ENCODE measurements at places on chromosomes 16 and 17.
A peak's percentile ranks its signal among the peaks of the same experiment; 100 is the strongest.

GRCh38 chr17:41792845-41793783, 6.6 kb upstream of the JUP start:
- no peak for DNase-seq

GRCh38 chr16:85077039-85077438, 35.2 kb downstream of the CIBAR2 start:
- no peak for DNase-seq

- DNase-seq, result no peak
These were observed 173.4 kb downstream of the RAB11FIP4 start for GRCh38 chr17:31564883-31565301.

GRCh38 chr17:63609816-63610573, 9.3 kb downstream of the TACO1 start:
- peak; percentile 73 for DNase-seq

GRCh38 chr16:54706406-54706805, 224.3 kb upstream of the IRX5 start:
- no peak for DNase-seq

GRCh38 chr17:81517339-81518112, 4.9 kb upstream of the ACTG1 start:
- no peak for DNase-seq

GRCh38 chr17:75895370-75896155, 1.2 kb downstream of the TRIM65 start:
- DNase-seq, result no peak

DNA sequence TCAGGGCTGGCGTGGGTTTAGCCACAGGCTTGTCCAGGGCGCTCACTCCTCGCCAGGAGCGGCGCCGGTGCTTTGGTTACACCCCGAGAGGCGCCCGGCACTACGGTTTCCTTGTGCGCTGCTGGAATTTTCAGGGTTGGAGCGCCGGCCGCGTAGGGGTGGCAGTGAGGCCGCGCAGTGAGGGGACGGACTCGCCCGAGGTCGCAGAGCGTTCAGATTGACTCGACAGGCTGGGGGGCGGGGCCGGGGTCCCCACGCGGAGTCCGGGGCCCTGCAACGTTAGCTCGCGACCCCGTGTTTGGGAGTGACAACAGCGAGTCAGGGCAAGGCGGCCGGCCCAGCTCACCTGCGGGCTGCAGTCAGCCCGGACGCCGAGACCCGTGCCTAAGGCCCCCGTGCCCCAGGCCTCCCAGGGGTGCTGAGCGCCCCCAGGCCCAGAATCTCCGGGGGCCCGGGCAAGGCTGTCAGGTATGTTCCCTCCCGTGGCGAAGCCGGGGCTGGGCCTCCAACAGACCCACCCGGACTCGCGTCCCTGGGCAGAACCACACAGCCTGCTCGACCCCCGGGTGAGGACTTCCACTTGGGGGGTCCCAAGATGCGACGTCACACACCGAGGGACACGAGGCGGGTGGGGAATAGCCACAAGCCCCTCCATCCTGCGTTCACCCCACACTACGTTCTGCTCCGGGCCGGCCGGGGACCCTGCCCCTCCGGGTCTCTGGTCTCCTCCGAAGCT, 1.3 kb upstream of the ACTG1 start:
- DNase-seq, result no peak

- no peak for DNase-seq
These were observed 75.2 kb upstream of the DHX40 start for GRCh38 chr17:59490216-59490615.

- no peak for DNase-seq
These were observed 82.6 kb upstream of the GNAO1 start for GRCh38 chr16:56108724-56109123.

DNA sequence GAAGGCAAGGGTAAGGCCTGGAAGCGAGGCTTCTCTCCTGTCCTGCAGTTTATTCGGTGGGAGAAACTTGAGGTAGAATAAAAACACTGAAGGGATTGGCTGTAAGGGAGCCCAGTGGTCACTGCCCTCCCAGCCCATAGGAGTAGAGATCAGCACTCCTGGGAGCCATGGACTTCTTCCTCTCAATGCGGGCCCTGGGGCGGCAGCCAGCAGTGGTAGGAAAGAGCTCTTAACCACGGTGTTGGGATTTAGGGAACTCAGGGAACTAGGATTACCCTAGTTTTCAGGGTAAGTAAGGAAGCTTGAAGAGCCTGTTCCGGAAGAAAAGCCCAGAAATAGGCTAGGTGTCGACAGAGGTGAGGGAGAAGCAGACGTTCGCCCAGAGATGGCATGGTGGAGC, 23.8 kb upstream of the NAGLU start:
- DNase-seq, result no peak

DNA sequence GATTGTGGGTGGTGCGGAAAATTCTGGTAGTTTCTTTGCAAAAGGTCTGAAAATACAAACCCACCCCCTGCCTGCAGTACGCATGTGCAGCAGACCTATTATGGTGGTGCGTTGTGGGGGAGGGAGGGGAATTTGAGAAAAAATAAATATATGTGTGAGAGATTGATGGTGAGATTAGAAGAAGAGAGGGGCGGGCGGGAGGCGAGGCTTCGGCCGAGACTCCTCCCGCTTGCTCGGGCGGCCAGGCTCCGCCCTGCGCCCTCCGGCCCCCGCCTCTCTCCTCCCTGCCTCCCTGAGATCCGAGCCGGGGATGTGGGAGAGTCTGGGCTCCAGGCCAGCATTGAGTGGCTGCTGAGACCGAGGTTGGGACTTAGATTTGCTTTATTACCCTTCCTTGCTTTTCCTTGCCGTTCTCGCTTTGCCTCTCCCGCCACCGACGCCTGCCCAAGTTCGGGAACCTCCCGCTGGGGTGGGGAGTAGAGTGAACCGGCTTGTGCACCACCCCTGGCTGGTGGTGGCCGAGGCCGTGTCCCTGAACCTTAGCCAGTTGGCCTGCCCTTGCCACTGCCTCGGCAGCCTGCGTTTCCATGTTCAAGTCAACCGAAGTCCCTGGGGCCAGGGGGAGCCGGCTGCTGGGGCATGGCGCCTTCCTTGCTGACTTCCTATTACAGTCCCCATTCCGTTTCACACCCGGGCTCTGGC, 956 bp upstream of the CHD3 start:
- DNase-seq, result peak; percentile 93

GRCh38 chr17:36004594-36005108, 3.3 kb upstream of the CCL15 start:
- no peak for DNase-seq

DNA sequence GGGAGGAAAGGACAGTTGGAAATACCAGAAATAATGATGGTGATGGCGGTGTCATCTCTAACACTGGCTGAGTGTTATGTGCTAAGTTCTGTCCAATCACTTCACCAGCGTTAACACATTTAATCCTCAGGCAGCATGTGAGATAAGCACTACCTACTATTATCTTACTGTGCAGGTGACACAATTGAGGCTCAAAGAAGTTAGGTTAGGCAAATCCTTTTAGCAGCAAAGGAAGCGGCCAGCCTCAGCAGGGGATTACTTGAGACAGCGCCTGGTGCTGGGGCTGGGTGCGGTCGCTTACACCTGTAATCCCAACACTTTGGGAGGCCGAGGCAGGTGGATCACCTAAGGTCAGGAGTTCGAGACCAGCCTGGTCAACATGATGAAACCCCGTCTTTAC, 18.7 kb upstream of the DHX8 start:
- no peak for DNase-seq

DNA sequence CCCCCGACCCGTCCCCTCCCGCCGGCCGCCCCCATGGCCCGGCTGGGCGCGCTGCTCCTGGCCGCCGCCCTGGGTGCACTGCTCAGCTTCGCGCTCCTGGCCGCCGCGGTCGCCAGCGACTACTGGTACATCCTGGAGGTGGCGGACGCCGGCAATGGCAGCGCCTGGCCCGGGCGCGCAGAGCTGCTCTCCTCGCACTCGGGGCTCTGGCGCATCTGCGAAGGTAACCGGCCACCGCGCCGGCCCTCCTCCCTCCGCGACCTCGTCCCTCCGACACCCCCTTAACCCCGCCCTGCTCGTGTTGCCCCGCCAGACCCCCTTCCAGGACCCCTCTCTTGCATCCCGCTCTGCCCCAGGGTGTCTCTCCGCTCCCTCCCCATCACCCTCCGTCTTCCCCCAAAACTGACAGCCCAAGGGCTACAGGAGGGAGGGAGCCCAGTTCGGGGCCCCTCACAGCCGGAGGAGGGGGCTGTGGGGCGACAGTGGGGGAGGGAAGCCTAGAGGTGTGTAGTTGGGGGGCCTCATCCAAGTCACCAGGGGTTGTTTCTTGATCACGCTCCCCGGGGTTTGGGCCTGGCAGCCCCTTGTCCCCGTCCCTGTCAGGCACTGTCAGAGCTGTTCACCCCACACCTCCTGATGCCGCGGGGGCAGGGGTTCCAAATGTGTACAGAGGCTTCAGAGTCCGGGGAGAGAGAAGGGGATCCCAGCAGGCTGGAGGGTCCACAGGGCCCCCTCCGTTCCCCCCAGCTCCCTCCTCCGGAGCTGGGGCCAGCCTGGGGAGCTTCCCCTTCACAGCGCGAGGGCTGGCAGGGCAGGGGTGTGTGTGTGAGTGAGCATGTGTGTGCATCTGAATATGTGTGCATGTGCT, 794 bp downstream of the TMEM235 start:
- peak; percentile 14 for DNase-seq

DNA sequence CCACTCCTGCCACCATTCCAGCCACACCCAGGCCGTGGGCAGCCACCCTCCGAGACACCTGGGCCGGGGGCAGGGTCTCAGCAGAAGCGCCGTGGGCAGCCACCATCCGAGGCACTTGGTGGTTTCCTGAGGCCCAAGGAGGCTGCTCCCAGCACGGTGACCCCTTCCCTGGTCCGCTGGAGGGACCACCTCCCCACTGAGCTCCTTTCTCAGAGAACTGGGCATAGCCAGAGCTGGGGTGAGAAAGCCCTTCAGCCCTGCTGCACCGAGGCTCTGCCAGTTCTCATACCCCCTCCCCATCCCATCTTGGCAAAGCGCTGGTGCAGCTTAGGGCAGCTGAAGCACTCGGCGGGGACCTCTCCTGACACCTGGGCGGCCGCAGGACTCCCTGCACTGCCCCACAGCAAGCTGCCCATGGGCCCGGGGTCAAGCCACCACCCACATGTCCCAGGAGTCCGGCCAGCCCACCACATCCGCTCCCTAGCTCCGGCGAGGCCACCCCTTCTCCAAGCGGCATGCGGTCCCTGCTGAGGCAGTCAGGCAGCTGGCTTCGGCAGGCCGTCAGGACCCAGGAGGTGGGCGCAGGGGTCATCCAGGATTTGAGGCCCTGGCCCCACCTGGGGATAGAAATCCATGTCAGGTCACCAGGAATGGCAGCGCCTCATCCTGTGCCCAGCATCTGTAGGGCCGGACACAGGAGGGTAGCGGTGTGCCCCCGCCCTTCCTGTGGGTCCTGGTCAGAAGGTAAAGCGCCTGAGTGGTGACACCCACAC, 1.3 kb upstream of the CYBA start:
- no peak for DNase-seq

GRCh38 chr17:53749178-53749577, 73.5 kb upstream of the KIF2B start:
- DNase-seq, result no peak

- no peak for DNase-seq
These were observed 32.2 kb downstream of the TEX2 start for GRCh38 chr17:64230791-64231408.

DNA sequence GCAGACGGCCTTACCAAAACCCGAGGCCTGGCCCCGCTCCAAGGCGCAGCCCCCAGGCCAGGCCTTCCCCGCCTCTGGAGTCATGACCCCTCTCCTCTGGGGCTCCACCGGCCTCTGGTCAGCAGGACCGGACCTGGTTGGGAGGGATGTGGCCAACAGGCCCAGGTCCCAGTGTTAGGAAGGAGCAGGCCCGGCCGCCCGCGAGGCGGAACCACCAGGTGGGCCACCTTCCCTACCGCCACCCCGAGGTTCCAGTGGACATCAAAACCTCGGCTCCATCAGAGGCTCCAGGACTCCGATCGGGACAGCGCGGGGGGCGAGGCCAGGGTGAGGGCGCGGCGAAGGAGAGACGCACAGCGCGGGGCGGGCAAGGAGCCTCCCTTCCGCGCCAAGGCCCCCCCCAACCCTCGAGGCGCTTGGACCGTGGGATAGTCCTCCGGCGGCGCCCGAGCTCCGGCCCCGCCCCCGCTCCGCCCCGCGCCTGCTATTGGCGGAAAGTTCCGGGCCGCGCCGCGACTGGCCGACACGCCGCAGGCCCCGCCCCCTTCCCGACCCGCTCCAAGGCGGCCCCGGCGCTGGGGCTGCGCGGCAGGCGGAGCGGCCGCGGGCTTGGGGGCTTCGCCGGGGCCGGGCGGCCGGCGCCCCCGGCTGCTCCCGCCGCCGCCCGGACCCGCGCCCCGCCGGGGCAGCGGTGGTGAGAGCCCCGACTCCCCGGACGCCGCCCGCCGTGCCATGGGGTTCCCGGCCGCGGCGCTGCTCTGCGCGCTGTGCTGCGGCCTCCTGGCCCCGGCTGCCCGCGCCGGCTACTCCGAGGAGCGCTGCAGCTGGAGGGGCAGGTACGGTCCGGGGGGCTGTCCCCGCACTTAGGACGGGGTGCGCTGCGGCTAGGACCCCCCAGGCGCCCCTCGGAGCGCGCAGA, at the start of gene METRN:
METRN (plus strand) TSS at position 561 of the 919 bp plus-strand sequence; CDS start at position 733, 172 bp downstream.
- DNase-seq, result peak; percentile 91

GRCh38 chr17:82561429-82562035, 42.0 kb downstream of the FOXK2 start:
- DNase-seq, result no peak

DNA sequence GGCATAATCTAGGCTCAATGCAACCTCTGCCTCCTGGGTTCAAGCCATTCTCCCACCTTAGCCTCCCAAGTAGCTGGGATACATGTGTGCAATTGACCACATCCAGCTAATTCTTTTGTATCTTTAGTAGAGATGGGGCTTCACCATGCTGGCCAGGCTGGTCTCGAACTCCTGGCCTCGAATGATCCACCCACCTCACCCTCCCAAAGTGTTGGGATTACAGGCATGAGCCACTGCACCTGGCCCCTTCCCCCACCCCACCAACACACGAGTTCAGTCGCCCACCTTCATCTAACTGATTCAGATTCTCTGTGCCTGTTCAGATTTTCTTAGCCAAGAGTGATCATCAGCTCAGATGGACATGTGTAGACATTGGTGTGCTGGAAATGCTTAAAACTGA, 25.0 kb upstream of the METTL9 start:
- no peak for DNase-seq

GRCh38 chr16:62342216-62342615, 306.0 kb upstream of the CDH8 start:
- no peak for DNase-seq

DNA sequence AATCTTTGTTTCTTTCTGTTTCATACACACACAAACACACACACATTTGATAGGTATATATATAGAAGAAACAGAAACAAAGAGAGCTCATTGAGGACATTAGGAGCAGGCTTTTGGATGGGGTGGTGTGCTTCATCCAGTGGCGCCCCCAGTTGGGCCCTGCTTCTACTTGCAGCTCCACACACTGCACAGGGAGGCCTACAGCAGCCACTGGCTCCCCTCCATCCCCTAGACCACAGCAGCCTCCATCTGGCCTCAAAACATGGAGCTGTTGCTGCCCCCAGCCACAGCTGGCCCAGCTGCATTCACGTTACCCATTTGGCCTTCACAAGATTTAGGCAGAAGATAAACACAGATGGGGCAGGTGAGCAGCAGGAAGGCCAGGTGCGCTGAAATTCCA, 33.1 kb upstream of the NF1 start:
- no peak for DNase-seq

GRCh38 chr17:1025733-1026598, 29.0 kb downstream of the TIMM22 start:
- no peak for DNase-seq

Measured in CD4-positive, alpha-beta T cell treated with Interferon alpha-2 for 1 hour (primary cell).